Suprapubic skin (tissue), 4 donors: ENCODE measurements at places on chromosomes 1 and 21.

GRCh38 chr1:87196110-87196827 is 132.4 kb upstream of the LMO4 start:
- DNase-seq, result no peak

- no peak for DNase-seq
Measured at GRCh38 chr1:27979859-27980201, 20.1 kb downstream of the XKR8 start.

- DNase-seq, result no peak
Measured at GRCh38 chr1:25771221-25772114, 28.5 kb upstream of the SELENON start.

DNA sequence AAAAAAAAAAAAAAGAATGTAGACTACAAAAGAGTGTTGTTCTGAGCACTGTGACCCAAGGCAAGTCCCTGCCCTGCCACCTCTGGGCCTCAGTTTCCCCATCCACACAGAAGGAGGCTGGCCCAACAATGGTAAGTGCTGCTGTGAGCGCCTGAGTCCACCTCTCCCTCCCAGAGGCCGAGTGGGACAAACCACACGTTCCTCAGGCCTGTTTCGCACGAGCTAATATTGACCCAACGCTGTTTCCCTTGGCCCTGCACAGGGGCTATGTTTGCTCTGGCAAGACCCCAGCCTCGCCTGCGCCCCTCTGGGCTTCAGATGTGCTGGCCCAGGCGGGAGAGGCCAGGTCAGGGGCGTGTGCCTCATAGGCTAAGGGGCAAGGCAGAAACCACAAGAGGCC is 12.6 kb upstream of the LAPTM5 start:
- no peak for DNase-seq

- DNase-seq, result peak; percentile 78
Measured at GRCh38 chr1:109793486-109794318, 30.0 kb upstream of the EPS8L3 start.

GRCh38 chr1:27912429-27912828 is 22.4 kb upstream of the SMPDL3B start:
- no peak for DNase-seq

DNA sequence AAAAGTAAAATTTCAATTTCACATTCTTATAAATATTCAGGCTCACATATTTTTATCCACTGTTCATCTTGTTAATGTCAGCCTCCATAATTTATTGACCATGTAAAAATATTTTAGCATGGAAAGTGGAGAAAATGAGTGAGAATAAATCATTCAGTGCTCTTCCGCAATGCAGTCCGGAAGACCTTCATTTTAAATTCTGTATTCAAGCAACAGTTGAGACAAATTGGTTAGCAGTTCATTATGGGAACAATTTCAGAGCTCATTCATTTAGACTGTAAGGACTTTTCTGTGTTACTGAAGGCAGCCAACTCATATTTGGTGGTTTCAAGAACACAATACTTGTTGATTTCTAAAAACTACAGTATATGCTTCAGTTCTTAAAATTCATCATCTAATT is 97.8 kb downstream of the TYW3 start:
- no peak for DNase-seq

- DNase-seq, result peak; percentile 24
Measured at GRCh38 chr1:226716577-226716976, 22.5 kb downstream of the ITPKB start.

DNA sequence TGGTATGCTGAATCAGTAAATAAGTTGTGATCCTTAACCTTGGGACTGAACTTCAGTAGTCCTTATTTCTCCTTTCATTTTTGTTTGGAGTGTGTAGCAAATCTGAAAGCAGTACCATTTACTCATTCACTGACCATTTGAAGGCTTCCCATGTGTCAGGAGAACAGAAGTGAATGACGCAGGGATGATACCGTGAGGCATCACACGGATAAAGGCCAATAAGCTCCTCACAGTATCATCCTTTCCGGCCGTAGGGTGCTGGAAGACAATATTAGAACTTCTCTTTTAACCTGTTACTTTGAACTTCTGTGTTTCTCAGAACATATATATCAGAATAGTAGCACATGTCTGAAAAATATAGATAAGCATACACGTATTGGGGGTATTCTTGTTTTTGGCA is 21.3 kb downstream of the BACH1 start:
- no peak for DNase-seq

GRCh38 chr1:205481629-205482151 is 22.8 kb upstream of the CDK18 start:
- no peak for DNase-seq

- no peak for DNase-seq
Measured at GRCh38 chr1:41862384-41863221, 56.1 kb downstream of the HIVEP3 start.

DNA sequence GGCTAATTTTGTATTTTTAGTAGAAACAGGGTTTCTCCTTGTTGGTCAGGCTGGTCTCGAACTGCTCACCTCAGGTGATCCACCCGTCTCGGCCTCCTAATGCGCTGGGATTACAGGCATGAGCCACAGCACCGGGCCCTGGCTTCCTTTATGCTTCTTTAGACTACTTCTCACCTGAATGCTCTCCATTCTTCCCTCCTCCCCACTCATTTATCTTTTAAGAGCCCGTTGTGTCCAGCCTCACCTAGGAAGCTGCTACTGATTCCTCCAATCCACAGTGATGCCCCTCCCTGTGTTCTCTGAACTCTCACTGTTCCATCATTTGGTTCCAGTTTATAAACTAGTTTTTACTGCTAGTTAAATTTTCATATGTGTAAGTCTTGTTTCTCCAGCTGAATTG is 44.9 kb upstream of the NR5A2 start:
- DNase-seq, result no peak

DNA sequence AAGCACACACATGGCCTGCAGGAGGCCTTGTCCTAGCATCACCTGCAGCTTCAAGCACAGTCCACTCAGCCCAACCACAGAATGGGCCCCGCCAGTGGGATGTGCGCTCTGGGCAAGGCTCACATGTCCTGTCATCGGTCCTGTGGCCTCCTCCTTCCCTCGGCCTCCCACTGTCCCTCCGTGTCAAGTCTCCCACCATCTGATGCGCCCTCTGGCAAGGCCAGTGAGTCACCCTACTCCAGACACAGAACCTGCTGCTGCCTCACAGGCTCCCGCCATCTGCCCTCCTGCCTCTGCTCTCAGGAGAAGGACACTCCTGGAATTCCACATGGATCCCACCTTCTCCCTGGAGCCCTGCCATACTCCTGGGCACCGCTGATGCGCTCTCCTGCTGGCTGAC is 14.2 kb downstream of the KCNAB2 start:
- no peak for DNase-seq

DNA sequence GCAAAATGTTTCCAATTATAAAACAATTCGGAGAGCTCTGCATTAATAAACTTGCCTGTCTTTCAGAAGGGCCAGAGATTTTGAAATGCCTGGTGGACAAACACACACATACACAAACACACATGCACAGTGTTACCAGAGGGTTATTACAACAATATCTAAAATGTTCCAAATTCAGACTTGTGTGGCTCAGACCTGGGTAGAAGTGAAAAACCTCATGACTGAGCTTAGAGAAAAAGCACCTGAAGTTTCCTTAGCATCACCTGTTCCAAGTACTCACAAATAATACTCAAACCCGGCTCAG is 247.9 kb downstream of the FOXD2 start:
- DNase-seq, result no peak

- no peak for DNase-seq
Measured at GRCh38 chr21:43726686-43727518, 8.0 kb downstream of the PDXK start.
